ENCODE measurements at places on chromosomes 4 and X.

GRCh38 chrX:104370089-104370488, 115.4 kb upstream of the ESX1 start:
- DNase-seq, result no peak

DNA sequence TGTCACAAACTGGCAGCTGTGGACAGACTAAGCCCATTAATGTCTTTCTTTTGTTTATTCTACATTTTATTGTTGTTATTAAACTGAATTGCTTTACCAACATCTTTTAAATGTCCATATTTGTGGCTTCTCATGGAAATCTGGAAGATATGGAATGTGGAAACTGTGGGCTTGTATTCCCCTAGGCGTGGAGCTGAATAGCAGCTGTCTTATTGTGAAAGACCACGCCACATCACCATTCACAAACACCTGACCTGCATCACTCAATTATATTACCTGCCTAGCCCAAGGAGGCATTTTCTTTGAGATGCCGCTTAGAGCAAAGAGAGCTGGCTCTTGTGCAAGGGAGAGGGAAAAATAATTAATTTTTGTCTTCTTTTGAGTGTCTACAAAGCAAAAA, 96.9 kb upstream of the GPRIN3 start:
- DNase-seq, result no peak

DNA sequence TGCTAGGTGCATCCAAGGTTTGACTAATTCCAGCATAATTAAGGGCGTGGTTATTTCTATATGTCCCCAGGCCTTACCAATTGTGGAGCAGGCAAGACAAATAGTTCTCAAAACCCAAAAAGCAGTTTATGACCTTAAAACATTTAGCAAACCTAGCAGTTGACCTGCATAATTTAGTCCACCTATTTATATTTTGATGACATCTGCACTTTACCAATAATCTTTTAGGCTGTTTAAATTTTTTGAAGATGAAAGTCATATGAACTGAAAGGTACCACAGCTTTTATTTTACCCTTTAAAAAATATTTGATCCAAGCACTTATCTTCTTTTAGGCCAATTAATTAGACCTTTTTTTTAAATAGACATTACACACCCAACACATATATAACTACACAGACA, 9.8 kb upstream of the ASIC5 start:
- no peak for DNase-seq

DNA sequence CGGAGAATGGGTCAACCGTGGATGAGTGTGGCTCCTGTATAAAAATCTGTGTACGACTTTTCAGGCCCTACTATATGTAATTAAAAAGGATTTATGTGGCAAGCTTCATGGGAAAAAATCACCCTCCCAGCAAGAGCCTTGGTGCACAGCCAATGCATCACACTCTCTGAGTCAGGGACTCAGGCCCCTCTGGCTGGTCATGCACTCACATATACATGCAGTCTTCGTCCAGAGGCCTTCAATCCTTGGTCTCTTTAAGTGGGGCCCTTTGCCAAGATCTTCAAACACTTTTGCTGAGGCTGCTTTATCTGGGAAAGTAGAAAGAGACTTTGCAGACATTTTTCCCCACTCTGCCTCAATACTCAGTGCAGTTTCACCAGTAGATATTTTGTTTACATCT, 311.4 kb upstream of the FSTL5 start:
- DNase-seq, result no peak

GRCh38 chrX:42247241-42247640, 323.9 kb upstream of the CASK start:
- DNase-seq, result no peak

DNA sequence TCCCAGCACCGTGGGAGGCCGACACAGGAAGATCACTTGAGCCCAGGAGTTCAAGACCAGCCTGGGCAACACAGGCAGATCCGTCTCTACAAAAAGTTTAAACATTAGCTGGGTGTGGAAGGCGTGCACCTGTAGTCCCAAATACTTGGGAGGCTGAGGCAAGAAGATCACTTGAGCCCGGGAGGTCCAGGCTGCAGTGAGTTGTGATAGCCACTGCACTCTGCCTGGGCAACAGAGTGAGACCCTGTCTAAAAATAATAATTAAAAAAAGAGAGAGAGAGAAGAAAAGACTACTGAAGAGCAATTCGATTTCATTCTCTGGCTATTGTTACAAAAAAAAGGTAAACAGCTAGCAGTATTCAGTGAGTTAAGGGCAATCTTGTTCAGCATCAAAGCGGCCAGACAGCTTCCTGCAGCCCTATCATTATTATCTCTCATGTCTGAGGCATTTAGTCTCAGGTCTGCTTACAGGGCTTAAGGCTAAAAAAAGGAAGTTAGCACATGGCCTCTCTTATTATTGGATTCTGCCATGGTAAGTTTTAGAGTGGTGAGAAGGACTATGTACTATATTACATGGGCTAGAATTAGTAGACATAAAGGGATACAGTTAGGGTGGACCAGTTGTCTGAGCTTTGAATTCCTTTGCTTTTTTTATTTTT, 37.9 kb downstream of the ARHGEF6 start:
- DNase-seq, result no peak

DNA sequence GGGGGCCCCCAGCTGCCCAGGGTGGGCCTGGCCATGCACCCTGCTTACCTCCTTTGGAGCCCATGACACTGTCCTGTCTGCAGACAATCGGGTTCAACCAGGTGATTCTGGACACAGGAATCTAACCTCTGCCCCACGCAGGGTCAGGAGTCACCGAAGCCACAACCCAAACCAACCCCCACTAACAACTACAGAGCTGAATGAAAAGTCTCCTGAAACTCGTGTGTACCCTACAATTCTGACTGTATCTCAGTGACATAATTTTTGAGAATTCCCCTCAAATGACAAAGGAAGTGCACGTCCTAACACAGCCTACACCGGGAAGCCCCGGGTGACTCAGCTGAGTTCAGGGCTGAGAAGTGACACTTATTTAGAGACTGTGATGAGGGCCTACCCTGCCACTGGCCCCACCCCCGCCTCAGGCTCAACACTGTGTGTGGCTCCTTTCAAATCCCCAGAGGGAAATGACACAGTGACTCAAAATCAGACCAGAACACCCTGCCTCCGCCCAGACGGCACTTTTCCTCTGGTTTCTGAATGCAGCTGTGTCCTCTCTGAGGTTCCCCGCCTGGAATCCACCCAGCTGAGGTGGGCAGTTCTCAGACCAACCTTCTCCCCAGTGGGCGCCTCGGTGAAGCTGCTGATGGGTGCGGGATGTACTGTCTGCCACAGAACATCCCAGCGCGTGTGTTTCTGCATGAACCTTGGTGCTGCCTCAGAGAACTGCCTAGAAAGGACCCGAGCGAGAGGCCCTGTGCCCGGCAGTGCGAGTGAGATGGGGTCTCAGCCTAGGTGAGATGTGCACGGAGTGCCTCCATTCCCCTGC, 9.9 kb downstream of the TNIP2 start:
- no peak for DNase-seq

- no peak for DNase-seq
These were observed 18.4 kb downstream of the NMU start for GRCh38 chr4:55617587-55618197.

- DNase-seq, result no peak
These were observed 93.1 kb downstream of the PDLIM5 start for GRCh38 chr4:94544811-94545210.

- DNase-seq, result no peak
These were observed 9.0 kb upstream of the SLC25A14 start for GRCh38 chrX:130330706-130331105.

DNA sequence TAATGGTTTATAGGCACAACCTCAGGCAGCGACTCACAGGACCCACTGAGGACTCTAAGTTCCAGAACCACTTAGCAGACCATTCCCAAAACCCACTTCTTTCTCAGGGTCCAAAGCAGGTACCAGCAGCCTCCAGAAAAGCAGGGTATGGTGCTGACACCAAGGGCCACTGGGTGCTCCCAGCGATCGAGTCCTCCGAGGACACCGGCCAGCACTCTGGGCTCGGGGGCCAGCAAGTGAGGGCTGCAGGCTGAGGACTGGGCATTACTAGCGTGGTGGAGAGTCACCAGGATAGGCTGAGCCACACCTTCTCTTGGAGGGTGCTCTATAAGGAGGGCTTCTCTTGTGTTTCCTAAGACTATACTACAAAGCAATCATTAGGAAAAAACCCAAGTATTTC, 19.3 kb downstream of the LETM1 start:
- no peak for DNase-seq

GRCh38 chr4:3368841-3369760, 72.7 kb upstream of the HGFAC start:
- no peak for DNase-seq

GRCh38 chrX:13487731-13488505, 81.5 kb upstream of the EGFL6 start:
- DNase-seq, result peak; percentile 66

- DNase-seq, result no peak
These were observed 258.4 kb downstream of the DHRSX start for GRCh38 chrX:2242326-2242725.

DNA sequence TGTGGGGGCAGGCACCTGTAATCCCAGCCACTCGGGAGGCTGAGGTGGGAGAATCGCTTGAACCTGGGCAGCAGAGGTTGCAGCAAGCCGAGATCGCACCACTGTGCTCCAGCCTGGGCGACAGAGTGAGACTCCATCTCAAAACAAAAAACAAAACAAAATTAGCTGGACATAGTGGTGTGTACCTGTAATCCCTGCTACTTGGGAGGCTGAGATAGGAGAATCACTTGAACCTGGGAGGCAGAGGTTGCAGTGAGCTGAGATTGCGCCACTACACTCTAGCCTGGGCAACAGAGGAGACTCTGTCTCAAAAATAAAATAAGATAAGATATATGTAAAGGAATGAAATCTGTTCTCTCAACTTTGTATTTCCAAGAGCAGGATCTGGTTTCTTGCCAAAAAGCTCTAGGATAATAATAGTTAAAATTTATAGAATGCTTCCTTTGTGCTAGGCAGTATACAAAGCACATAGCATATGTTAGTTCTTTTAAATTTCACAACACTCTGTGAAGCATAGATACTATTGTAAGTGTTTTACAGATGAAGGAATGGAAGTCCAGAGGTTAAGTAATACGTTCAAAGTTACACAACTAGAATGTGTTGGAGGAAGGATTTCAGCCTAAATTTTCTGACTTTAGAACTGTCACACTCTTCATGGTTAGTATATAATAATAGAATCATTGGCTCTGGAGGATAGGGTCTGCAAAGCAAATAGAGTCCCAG, 10.3 kb downstream of the MRPL1 start:
- DNase-seq, result no peak

GRCh38 chr4:180840142-180840541, 1403.1 kb upstream of the TENM3 start:
- DNase-seq, result no peak

- DNase-seq, result no peak
These were observed 55.4 kb upstream of the TRO start for GRCh38 chrX:54865208-54865607.

DNA sequence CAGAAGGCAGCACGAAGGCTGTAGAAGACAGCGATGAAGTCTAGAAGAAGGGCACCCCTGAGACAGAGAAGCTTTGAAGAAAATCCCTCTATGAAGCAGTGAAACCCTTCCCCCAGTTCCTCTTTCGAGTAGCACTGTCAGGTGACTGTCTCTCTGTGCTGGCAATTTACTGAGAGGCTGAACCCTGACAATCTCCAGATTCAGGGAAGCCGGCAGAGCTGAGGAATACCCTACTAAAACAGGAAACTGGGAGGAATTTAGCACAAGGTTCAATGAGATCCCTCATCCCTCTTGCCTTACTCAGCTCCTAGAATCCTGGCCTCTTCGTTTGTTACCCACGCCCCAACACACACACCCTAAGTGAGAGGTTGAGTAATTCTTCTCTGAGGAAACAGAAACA, 239.7 kb upstream of the NOCT start:
- DNase-seq, result no peak

DNA sequence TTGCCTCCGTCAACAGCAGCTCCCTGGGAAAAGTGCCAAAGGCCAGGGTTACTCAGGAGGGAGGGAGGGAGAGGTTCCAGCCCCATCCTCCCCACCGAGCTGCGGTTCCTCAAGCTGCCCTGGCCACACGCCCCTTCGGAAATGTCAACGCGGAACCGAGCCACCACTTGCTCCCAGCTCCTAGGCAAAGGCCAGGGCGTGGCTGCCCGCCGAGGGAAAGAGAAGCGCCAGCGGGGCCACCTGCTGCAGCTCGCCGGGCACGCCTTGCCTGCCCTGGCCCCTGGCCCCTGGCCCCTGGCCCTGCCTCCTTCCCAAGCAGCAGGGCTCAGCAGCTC, 15.3 kb downstream of the SLC6A8 start:
- no peak for DNase-seq

DNA sequence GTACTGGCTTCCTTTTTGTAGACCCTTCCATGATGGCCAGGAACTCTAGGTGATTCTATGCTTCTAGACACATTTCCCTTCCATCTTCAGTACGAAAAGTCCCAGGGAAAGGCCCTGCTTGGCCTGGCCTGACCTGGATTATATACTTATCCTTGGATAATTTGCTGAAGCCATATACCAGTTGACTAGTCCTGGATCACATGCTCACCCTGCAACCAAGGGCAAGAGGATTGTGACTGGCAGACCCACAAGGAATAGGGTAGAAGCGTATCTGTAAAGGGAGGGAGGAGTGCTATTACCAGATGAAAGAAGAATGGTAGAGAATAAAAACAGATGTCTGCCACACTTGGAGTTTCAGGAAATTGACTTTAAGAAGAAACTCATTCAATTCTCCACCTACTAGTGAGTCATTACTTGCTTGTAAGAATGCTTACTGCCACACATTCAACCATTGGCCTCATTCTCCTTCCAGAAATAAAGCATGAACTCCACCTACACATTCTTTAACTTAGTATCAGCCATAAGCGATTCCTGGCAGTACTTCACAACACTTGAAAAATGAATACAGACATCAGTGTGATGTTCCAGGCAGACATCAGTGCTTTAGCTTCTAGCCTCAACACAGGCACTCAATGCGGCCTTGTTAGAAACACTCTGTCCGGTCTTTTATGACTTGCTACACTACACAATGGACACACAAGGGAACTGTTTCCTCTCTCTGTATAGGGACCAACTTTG, 141.8 kb downstream of the CBR4 start:
- DNase-seq, result no peak

DNA sequence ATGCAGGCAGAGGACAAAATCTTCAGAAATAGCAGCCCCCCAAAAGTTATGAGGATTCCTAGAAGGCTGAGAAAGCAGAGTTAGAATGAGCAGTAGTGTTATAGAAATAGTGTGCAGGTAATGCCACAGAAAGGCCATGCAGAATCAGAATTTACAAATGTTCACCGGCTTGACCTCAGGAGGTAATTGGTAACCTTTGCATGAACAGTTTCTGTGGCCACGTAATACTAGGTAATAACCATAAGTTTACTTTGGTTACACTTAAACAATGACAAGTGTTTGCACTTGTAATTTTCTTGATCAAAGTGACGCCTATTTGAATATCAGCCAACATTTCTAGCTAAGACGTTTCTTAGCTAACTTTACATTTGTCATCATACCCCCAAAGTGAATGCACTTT, 393.6 kb downstream of the GPAT3 start:
- DNase-seq, result no peak

- DNase-seq, result no peak
These were observed 39.0 kb downstream of the ENPEP start for GRCh38 chr4:110514889-110515479.

DNA sequence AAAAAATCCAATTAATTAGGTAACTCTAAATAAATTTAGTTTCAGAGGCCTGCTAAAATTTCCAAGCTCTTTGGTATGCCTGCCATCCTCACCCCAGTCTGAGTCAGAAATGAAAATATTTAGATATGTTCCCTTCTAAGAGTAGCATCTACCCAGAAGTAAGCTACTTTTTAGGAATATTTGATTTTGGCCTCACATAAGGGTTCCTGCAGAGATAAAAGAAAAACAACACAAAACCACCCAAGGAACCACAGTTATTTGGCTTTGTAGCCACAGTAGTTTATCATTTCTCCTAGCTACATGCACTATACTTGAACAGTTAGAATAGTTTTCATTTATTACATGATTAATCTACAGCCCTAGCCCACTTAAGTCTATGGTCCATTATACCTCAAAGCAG, 192.6 kb upstream of the FAM241A start:
- DNase-seq, result no peak
